ENCODE measurements at places on chromosomes 6 and 20.

GRCh38 chr6:42569102-42570028, 5.5 kb downstream of the UBR2 start:
- peak; percentile 95 for DNase-seq

DNA sequence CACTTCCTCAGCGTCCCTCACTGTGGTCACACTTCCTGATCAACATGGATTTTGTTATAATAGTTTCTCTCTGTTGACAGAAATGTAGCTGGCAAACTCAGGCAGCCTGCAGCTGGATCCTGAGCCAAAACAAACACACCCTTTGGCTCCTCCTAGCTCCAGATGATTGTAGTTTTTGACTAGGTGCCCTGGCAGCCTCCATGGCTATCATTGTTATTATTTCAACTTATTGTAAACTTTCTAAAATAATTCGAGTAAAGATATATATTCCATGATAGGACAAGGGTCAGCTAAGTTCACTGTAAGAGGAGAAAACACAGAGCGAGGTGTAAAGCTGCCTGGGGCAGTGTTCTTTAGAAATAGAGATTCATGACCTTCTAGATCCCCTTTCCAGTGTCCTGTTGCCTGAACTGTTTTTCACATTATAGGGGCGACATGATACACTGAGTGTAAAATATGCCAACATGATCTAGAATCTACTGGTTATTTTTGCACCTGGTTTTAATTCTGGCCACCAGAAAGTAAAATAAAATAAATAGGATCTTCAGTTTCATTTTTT, 98.2 kb upstream of the HDGFL1 start:
- DNase-seq = peak; percentile 81

- DNase-seq = no peak
These were observed 380.4 kb downstream of the MMUT start for GRCh38 chr6:49082611-49083010.

- peak; percentile 45 for DNase-seq
These were observed 1.6 kb downstream of the TBC1D20 start for GRCh38 chr20:460707-461106.

GRCh38 chr20:1434571-1435336, 31.9 kb downstream of the NSFL1C start:
- DNase-seq = peak; percentile 70

DNA sequence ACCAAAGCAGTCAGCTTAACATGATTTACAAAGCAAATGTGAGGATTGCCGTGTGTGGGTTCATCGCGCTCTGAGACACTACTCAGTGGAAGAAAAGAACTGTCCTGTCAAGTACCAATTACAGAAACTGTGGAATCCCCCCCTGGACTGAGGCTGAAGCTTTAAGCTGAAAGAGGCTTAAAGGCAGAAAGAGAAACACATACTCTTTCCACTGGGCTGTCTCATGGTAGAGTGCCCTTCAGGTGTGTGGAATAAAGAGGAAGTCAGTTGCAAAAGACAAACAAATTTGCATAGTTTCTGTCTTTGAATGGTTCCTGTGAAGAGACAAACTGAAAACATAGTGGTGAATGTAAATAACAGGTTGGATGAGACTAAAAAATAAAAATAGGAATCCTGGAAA, 560.4 kb upstream of the SYNCRIP start:
- no peak for DNase-seq

- DNase-seq = no peak
These were observed 19.6 kb downstream of the FOXC1 start for GRCh38 chr6:1629316-1629715.

GRCh38 chr6:20630136-20630535, 95.9 kb downstream of the CDKAL1 start:
- DNase-seq = no peak

- no peak for DNase-seq
These were observed 7.8 kb downstream of the CUL9 start for GRCh38 chr6:43189776-43190304.

DNA sequence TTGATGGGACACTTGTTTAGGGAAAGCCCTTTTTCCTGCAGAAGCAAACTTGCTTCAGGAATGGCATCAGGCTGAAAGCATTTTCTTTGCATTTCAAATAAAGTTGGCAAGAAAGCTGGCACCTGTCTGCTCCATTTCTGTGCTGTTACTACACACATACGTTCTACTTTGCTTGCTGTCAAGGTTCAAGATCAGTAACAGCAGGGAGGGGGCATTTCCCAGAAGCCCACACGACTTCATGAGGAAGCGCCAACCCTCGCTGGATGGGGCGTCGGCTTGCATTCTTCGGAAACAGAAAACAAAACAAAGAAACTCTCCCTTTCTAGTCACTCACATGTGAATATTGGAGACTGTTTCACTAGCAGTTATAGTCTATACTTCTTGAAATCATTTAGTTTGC, 46.4 kb downstream of the AKAP12 start:
- DNase-seq = peak; percentile 48

DNA sequence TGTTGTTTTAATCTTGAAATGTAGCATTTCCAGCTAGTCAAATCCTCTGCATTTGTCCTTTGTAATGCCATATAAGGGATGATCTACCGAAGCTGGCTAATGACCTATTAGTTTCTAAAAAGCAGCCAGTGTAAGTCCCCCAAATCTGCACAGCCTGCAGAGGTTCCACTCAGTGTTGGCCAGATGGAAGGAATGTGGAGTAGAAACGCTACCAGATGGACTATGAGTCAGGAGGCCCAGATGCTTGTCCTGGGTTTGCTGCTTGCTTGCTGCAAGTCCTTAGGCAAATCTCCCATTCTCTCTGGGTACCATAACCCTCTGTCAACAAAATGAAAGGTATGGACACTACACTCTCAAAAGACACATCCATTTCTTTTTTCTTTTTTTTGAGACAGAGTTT, 149.8 kb downstream of the BTBD9 start:
- peak; percentile 47 for DNase-seq

GRCh38 chr6:148999929-149000468, 253.2 kb downstream of the UST start:
- DNase-seq = peak; percentile 89

DNA sequence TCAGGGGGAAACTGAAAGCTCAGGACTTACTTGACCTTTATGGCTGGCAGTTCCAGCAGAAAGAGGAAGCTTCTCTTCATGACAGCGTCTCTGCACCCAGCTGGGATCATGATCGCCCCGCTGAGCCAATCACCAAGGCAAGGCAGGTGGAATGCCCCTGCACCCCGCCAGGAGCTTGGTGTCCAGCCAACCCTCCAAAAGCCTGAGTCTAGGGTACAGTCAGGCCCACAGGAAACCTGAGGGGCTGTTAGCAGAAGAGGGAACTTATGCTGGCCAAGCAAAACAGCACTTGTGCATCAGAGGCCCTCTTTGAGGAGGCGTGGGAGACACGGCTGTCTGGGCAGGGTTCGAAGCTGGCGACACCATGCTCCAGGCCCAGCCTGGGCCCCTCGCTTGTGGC, 188.3 kb upstream of the GMDS start:
- no peak for DNase-seq

GRCh38 chr6:24231438-24231977, 105.5 kb downstream of the NRSN1 start:
- DNase-seq = no peak

DNA sequence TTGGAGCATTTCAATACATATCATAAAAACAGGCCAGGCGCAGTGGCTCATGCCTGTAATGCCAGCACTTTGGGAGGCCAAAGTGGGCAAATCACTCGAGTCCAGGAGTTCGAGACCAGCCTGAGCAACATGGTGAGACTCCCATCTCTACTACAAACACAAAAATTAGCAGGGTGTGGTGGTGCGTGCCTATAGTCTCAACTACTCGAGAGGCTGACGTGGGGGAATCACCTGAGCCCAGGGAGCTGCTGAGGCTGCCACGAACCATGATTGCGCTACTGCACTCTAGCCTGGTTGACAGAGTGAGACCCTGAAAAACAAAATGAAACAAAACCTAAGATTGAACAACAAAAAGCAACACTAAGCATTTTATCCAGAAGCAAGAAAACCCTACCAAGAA, 47.2 kb downstream of the BACH2 start:
- DNase-seq = no peak

GRCh38 chr20:20150241-20150640, 97.9 kb downstream of the CFAP61 start:
- no peak for DNase-seq

GRCh38 chr6:134422426-134423231, 104.7 kb upstream of the SGK1 start:
- peak; percentile 99 for DNase-seq

GRCh38 chr20:35355372-35355771, 56.4 kb downstream of the UQCC1 start:
- DNase-seq = peak; percentile 16

GRCh38 chr20:35385733-35386132, 26.0 kb downstream of the UQCC1 start:
- no peak for DNase-seq

DNA sequence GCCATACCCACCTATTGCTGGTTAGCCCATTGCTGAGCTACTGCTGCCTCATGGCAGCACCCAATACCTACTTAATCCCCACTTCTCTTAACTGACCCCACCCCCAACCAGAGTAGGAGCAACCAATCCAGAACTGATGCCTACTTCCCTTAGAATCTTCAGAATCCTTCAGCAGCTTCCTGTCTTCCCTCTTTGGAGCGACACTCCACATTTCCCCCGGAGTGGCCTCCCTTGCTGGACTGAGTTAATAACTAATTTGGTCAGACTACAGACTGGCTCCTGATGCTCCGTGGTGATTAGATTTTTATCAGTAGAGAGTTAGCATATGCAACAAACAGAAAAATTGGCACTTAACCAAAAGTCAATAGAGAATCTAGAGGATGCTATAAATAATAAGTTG, 51.2 kb upstream of the UBR2 start:
- DNase-seq = no peak

DNA sequence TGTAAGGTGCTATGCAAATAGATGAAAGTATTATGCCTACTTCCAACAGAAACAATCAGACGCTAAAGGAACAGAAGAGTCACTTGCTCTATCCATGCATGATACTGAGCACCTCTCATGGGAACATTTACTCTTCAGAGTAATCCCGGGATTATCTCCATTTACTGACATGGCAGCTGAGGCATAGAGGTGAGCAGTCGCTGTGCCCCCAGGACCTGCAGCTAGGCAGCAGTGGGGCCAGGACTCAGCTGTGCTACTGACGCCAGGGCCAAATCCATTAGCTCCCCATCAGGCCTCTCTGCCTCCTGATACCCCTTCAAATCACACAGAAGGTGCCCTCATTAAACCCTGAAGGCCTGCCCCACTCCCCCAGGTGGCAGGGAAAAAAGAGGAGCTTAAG, 51.9 kb downstream of the TRAM2 start:
- no peak for DNase-seq

GRCh38 chr6:7100072-7100752, 7.5 kb upstream of the RREB1 start:
- no peak for DNase-seq

DNA sequence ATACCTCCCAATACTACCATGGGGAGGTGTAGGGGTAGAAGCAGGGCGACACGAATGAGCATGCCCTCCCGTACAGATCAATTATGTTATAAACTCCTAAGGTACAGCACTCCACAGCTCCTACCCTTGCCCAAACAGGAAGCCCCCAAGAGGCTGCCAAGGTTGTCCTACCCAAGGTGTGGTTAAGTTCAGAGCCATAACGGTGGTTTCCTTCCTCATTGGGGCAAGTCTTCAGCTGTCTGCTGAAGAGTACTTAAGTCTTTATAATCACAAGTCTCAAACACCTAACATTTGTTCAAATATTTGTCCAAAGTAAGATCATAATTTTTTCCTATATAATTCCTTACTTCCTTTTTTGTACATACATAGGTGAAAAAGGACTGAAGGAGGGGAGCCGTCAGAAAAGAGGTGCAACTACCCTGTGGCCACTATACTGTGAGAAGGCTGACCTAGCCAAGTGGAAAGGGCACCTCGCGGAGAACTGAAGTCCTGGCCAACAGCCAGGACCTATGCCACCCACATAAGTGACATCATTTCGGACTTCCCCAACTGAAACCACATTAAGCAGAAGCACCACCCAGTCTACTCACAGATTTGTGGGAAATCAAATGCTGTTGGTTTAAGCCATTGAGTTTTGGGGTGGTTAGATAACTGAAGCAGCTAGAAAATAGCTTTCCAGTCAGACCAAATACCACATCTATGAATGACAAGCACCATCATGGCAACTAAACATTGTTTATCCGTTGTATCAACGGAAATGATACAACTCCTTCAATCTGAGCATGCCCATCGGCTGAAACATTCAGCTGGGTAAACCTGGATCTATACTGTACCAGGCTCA, 2.9 kb upstream of the RAB22A start:
- DNase-seq = peak; percentile 23

- DNase-seq = no peak
These were observed 83.0 kb upstream of the RALY start for GRCh38 chr20:33910529-33911327.

- DNase-seq = no peak
These were observed 15.6 kb upstream of the DST start for GRCh38 chr6:56658326-56658725.

DNA sequence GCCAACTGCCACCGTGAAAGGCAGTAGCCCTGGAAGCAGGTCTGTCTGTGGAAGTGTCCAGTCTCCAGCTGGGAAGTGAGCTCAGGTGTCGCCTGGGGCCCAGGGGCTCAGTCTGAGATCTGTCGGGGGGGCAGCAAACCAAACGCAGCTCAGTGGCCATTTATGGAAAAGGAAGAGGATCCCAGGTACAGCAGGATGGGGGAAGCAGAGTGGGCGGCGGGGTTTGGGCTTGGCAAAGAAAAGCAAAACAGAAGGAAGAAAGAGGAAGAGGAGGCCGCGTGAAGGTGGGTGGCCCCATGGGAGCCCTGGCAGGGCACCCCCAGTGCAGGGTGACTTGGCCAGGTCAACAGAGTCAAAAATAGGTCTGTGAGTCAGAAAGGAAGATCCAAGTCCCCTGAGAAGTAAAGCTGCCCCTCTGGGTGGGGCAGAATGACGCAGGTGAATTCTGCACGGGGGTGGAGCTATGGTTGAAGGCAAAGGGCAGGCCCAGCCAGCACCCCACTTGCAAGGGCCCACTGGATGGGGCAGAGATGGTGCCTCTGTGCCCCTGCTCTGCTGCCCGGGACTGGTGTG, 5.3 kb downstream of the PXDC1 start:
- DNase-seq = no peak

- no peak for DNase-seq
These were observed 84.0 kb downstream of the CHD6 start for GRCh38 chr20:41534170-41534569.

DNA sequence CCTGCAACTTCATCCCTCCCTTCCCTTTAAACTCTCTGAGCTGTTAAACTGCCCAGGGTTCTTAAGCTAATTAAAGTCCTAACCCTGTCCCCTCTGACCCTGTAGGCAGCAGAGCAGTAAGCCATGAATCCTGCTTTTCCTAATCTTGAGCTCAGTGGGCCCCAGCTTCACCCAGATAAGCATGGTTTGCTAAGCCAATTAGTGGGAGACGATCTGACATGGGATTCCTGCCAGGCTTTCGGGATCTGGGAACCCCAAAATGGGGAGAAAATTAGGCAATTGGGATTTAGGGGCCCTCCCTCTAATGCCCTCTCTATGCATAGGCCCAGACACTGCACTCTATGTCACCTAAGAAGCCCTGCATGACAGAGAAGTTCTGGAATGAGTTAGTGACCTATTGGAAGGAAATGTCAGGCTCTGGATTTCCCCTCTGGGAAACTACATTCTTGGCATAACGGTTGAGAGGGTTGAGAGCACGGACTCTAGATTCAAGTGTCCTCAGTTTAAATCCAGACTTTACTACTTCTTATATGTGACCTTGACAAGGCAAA, 4.6 kb downstream of the XKR7 start:
- no peak for DNase-seq

GRCh38 chr20:38751360-38751976, 3.2 kb downstream of the ACTR5 start:
- peak; percentile 66 for DNase-seq

All from fibroblast of the aortic adventitia (primary cell).